Cardiac septum (tissue), 1 donor: ENCODE measurements at places on chromosomes 3 and 15.
A peak's percentile ranks its signal among the peaks of the same experiment; 100 is the strongest.

DNA sequence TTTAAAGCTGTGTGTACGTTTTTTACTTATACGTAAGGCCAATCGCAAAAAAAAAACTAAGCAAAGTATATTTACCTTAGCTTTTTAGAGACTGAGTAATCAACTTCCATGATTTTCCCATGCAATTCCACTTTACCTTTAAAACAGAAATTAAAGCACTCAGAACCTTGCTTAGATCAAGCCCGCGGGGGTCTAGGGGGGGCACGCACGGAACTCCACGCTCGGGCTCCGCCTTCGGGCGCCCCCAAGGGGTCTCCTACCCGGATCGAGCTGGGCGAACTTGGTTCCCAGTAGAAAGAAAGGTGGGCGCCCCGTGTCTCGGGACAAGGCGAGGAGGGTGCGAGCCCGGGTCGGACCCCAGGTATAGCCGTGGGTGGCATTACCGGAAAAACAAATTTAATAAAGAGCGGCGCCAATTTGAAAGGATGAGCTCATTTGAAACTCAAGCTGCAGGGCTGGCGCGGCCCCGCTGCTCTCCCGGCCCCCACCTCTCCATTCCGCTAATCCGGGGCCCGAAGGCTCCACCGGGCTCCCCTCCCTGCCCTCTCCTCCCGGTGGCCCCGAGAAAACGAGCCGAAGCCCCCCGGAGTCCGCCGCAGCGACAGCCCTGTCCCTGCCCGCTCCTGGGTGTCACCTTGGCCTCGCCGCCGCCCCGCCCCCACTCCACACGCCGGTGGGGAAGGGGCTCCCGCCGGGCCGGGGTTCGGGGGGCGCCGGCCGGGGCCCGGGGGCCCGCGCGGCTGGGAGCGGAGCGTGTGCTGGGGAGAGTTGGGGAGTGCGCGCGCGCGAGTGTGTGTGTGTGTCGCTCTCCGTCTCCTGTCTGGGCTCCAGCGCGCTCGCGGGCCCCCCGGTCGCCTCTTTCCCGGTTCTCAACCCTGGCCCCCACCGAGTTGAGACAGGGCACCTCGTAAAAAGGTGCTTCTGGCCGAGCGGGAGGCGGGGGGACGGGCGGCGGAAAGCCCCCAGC lies 1.5 kb downstream of the IGF2BP2 start:
- DNase-seq = peak; percentile 82

DNA sequence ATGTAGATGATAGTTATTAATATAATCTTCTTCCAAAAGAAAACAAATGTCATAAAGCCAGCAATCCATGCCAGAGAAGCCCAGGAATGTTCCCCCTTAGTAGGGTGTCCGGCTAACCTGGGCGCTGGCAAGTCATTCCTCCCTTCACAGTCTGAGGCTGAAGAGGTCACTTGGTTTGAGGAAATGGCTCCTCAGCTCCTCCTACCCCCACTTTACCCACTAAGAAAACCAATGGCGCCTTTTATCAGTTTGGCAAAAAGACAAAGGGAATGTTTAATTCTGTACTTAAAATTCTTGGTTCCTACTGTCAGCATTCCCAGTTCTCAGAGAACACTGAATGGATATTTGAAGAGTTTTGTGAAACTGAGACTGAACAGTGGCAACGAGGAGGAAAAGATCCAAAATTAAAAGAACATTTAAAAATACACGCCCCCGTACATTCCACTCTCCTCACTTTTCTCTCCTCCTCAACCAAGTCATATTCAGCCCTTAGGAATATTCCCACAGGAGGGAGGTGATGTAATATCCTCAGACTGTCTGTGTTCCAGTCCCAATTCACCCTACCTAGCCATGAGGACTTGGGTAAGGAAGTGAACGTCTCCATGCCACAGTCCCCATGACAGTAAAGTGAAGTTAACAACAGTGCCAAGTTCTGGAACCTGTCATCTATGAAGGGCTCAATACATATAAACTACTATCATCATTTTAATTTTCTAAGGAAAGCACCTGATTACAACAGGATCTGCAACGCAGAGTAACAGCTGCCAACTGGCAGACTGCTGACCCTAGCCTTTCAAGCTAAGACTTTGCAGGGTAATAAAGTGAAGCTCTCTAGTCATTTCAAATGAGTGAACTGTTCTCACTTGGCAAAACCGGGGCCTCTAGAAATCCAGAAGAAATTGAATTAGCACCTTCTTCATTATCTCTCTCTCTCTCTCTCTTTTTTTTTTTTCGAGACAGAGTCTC lies 234.5 kb upstream of the ICE2 start:
- DNase-seq = no peak

- no peak for DNase-seq
Observed at GRCh38 chr3:36579746-36580145, 184.6 kb downstream of the DCLK3 start.

- DNase-seq = no peak
Observed at GRCh38 chr3:805326-805725, 287.5 kb upstream of the CNTN6 start.

DNA sequence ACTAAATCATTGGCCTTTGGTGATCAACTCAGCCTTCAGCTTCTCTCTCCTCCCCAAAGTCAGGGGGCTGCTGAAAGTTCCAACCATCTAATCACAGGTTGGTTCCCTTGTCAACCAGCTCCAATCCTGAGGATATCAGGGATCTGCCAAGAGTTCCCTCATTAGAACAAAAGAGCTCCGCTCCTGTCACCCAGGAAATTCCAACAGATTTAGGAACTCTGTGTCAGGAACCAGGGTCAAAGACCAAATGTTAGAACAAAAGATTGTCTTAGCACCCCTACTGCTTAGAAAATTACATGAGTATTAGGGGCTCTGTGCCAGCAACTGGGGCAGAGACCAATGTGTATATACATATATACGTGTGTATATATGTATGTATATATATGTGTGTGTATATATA lies 32.3 kb upstream of the RAB7A start:
- no peak for DNase-seq

GRCh38 chr3:4822568-4822967 lies 156.7 kb upstream of the BHLHE40 start:
- DNase-seq = no peak

GRCh38 chr3:89186456-89186855 lies 79.0 kb downstream of the EPHA3 start:
- no peak for DNase-seq

DNA sequence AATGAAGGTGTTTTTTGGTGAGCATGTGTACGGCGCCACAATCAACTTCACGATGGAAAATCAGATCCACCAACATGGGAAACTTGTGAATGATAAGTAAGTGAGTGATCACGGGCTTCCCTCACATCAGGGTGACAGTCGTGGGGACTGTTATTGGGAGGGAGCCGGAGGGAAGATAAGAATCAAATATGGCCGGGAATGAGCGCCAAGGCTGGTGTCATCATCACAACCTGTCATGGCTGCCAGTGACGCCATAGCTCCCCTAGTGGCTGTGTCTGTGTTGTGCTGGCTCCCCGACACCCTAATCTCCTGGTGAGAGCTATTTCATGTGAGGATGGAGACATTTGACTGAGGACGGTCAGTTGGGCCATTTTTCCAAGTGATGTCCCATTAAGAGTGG lies 168.5 kb downstream of the SV2B start:
- DNase-seq = no peak

DNA sequence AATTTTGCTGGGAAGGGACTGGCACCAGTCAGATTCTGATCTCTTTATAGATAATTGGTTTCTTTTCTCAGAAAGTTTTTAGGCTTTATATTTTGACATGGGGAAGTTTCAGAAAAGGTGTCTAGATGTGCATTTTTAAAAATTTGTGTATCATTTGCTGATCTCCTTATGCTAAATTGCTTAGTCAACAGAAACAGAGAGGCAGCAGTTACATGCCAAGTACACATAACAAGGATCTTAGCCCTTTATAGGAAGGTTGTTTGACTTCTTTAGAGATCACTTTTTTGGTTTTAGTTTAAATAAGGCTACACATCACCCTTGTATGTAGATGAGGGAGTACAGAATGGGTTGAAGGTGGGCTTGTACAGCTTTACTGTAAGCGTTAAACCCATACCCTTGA lies 53.5 kb downstream of the RAP2B start:
- DNase-seq = no peak

- DNase-seq = no peak
Observed at GRCh38 chr3:28606283-28606682, 257.7 kb upstream of the AZI2 start.

- no peak for DNase-seq
Observed at GRCh38 chr3:69764861-69765260, 25.6 kb downstream of the MITF start.

DNA sequence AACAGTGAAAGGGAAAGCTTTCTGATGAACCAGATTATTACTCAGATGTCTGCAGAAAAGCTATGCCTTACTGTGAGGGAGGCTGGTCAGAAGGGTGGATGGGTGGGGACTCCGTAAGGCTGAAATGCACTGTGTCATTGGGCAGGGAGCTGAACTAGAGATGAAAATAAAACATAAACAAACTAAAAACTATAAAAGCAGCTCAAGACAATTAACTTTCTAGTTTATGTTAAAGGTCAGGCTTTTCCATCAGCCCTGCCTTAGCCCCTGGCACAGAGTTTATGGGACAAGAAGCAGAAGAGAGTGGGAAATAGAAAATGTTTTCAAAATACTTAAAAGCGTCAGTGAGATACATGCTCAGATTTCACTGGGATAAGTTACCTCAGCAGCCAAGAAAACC lies 310.0 kb upstream of the UBE2E2 start:
- no peak for DNase-seq

DNA sequence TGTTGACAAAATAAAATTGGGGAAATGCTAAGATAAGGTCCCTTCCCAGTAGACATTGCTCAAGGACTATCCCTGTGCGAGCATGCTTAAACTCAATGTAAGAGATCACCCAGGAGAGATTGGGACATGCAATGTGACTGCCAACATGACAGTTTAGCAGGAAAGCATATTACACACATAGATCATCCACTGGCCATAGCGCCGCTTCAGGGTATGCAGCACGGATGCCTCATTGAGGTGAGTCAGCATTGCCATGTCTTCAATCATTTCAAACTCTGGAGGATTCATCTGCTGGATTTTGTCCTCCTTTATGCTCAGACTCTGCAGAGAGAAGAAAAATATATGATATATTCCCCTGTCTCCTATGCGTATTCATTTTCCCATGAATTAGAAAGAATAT lies 8.9 kb downstream of the MYH15 start:
- DNase-seq = no peak

- DNase-seq = no peak
Observed at GRCh38 chr3:72086743-72087087, 301.8 kb upstream of the PROK2 start.

DNA sequence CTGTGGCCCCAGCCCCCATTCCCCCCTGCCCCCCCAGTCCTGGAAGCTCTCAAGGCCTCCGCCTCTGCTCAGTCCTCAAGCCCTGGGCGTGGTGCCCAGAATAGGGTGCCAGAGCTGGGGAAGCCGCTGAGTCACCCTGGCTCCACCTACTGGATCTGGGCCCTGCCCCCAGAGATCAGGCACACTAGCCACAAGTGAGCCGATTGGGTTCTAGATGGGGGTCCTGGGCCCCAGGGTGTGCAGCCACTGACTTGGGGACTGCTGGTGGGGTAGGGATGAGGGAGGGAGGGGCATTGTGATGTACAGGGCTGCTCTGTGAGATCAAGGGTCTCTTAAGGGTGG lies 5.7 kb downstream of the EIF4G1 start:
- DNase-seq = peak; percentile 96

GRCh38 chr3:50375258-50375931 lies 16.1 kb upstream of the TMEM115 start:
- no peak for DNase-seq

DNA sequence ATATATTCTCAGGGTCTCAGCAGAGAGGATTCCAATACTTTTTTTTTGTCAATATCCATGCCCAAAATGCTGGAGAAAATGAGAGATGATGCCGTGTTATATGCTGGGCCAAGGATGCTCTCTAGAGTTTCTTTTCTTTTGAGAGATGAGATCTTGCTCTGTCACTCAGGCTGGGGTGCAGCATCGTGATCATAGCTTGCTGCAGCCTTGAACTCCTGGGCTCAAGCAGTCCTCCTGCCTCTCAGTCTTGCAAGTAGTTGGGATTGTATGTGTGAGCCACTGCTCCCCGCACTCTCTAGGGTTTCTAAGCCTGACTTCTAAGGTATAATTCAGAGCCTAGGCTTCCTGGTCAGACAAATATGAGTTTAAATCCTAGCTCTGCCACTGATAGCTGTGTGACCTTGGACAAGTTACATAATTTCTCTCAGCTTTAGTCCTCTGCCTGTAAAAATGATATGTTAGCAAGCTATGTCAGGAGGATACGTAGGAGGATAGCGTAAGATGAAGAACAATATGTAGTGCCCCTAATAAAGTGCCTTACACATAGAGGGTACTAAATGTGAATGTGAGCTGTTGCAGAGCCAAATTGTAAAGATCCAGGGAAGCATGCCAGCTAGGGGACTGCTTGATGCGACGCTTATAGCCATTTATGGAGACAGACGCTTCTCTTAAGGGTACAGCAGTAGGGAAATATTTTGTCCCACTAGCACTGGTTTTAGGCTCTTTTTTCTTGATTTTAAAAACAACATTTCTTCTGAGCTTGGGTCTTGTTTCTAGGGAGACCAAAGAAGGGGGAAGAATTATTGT lies 7.4 kb downstream of the STARD9 start:
- DNase-seq = no peak

GRCh38 chr15:38853608-38854007 lies 289.0 kb upstream of the RASGRP1 start:
- DNase-seq = no peak

DNA sequence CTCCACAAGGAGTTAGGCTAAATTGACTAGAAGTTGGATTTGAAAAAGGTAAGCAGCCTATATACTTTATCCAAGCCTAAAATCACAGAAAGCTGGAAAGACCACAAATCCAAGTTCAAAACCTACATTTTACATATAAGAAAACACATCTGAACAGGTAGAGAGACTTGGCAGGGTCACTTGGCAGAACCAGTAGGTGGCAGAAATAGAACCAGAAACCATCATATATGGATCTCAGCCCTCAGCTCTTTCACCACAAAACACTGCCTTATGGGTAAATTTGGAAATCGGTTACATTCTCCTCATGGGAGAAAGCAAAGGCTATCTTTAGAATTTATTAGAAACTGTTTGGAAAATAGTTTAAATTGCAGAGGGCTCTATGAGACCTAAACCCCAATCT lies 44.2 kb downstream of the MKRN2 start:
- no peak for DNase-seq
